Non-pigmented ciliary epithelial cell (primary cell): ENCODE measurements at places on chromosomes 4 and X.
A peak's percentile ranks its signal among the peaks of the same experiment; 100 is the strongest.

GRCh38 chrX:17081968-17082367, 135.5 kb downstream of the REPS2 start:
- DNase-seq = no peak

DNA sequence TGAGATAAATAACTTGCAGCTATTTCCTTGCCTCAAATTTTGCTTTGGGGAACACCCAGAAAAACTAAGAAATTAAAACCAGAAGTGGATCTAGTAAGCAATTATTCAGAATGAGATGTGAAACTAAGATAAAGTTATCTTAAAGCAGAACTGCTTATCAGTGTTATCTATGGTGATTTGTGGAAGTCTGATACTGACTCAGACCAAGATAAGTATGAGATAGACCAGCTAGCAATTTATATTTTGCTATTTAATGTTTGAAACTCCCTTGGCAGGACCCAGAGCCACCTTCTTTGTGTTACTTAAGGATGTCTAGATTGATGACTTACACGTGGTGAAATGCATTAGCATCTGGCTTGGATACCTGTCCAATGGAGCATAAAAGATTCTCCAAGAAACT, 368.1 kb downstream of the EPHA5 start:
- DNase-seq = no peak

DNA sequence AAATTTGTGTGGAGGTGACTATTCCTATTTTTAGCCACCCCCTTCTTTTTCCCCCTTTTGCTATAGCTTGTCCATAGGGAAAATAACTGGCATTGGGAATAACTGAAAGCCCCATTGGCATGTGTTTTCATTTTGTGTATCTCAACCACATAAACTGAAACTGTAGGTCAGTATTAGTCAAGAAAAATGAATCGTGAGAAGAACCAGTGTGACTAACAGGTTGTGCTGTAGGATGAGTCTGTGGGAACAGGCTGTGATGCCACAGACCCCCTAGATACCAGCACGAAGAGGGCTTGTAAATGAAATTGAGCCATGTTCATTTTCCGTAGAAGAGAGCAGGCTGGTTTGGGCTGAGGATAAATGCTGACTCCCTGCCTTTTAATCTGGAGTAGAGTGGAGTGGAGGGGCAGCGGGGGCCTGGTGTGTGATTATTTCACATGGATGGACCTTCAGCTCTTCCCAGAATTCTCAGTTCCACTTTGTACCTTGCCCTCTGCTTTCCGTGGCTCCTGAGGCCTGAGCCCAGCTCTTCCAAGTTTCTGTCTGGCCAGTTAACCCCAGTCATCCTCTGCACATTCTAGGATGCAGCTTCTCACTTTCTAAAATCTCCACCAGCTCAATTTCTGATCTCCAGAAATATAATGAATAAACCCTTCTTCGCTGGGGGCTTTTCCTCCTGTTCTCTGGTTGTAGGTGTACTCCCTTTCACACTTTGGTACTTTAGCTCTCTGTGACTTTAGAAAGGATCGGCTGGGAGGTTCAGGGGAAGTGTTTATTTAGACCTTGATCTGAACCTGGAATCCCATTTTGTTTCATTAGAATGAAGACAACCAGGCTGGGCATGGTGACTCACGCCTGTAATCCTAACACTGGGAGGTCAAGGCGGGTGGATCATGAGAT, 37.3 kb downstream of the DCUN1D4 start:
- DNase-seq = no peak

GRCh38 chr4:187193141-187193540, 469.5 kb upstream of the FAT1 start:
- DNase-seq = no peak

- DNase-seq = no peak
These were observed 127.0 kb upstream of the SH3RF1 start for GRCh38 chr4:169397762-169398161.

- DNase-seq = peak; percentile 93
These were observed 19.3 kb downstream of the SCARB2 start for GRCh38 chr4:76194325-76194724.
